ENCODE measurements at places on chromosomes 12 and 14. TPM values are rescaled to one million over a fixed set of nuclear protein-coding genes. Genes with fewer than 3 reads are reported as not detected.

ADAM21 gene
- polyA plus RNA-seq: 0.08 TPM

HCAR1 gene
- 0.46 TPM for polyA plus RNA-seq

CYP46A1 gene
- 0.91 TPM for polyA plus RNA-seq

SHMT2 gene
- 69.8 TPM for polyA plus RNA-seq

HRK gene
- polyA plus RNA-seq: 0.05 TPM

HOXC11 gene
- 1.3 TPM for polyA plus RNA-seq

CACNA1C gene
- 34.5 TPM for polyA plus RNA-seq

C14orf132 gene
- polyA plus RNA-seq: 18.7 TPM

PRIMA1 gene
- 17.4 TPM for polyA plus RNA-seq

NEUROD4 gene
- not detected for polyA plus RNA-seq

CLEC14A gene
- polyA plus RNA-seq: 56.8 TPM

CCDC184 gene
- polyA plus RNA-seq: 3.7 TPM

OGFOD2 gene
- polyA plus RNA-seq: 17.1 TPM

KRT78 gene
- polyA plus RNA-seq: not detected

SPX gene
- 0.33 TPM for polyA plus RNA-seq

FZD10 gene
- polyA plus RNA-seq: 4.3 TPM
